ENCODE measurements at places on chromosomes 2 and 18.

DNA sequence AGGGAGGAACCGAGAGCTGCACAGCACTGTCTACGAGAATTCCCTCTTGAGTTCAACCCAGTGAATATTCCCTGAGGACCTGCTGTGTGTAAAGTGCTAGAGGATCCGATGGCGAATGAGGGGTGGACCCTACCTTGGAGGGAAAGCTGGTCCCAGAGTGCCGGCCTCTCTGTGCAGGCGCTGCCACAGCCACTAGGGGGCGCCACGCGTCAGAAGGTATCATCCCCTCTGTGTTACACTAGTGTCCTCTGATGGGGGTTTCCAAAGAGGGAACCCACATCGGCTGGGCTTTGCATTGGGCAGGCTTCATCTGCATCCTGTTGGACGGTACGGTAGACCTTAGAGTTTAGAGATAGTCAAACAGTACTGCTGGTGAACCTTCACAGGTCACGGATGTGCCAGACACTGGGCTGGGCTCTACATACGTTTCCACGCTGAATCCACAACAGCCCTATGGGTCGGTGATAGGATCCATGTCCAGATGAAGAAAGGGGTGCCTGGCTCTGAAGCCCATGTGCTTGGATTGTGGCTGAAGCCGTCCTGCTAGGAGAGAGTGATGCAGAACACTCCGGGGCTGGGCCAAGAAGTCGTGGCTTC, 39.0 kb downstream of the COA5 start:
- DNase-seq = peak; percentile 94

DNA sequence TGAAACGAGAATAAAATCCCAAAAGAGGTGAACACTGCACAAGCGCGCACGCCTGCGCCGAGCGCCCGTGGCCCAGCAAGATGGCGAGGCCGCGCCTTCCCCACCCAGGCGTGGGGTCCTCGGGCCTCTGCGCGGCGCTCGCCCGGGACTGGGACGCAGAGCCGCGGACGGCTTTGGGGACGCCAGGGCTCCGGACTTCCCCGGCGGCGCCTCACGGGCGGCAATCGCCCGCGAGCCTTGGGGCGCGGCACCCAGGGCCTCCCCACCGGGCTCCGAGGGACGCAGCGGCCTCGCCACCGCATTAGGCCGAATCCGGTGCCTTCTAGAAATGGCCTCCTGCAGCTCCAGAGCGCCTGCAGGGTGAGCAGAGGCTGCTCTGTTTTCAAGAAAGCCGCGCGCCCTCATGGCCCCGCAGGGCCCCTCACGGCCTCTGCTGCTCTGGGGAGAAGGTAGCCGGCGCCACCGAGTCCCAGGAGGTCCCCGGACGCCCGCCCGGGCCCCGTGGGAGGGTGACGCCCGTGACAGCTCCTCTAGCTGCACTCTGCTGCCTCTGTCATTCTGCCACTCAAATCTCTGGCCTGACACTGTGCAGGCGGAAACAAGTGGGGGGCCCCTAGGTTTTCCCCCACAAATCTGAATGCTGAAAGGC, 35.9 kb upstream of the POMC start:
- peak; percentile 67 for DNase-seq

DNA sequence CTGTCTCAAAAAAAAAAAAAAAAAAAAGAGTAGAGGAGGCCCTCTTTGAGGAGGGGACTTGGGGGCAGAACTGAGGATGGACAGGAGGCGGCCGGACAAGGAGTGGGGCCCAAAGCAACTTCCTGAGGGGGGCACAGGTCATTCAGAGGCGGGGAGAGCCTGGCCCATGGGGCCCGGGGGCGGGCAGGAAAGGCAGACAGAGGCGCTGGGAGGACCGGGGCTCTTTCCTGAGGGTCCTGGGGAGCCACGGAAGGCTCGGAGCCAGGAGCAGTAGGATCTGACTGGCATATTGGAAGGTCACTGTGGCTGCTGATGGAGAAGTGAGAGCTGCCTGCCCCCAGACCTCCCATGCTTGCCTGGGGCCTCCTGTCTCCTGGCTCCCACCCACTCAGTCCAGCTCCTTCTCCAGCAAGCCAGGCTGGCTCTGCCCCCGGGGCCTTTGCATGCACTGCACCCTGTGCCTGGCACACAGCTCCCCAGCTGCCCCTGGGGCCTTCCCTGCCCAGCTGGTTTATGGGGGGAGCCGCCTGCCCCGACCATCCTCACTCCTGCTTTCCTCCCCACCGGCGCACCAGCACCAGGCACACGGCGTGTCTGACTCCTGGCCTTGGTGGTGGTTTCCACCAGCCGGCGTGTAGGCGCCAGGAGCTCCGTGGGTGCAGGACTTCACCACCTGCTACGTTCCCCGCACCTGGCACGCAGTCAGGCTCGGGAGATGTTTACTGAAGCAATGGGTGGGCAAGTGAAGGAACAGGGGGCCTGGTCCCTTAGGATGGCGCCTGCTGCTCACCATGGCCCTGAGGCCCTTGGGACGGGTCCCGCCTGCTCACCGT, 5.6 kb downstream of the ESPNL start:
- peak; percentile 53 for DNase-seq

DNA sequence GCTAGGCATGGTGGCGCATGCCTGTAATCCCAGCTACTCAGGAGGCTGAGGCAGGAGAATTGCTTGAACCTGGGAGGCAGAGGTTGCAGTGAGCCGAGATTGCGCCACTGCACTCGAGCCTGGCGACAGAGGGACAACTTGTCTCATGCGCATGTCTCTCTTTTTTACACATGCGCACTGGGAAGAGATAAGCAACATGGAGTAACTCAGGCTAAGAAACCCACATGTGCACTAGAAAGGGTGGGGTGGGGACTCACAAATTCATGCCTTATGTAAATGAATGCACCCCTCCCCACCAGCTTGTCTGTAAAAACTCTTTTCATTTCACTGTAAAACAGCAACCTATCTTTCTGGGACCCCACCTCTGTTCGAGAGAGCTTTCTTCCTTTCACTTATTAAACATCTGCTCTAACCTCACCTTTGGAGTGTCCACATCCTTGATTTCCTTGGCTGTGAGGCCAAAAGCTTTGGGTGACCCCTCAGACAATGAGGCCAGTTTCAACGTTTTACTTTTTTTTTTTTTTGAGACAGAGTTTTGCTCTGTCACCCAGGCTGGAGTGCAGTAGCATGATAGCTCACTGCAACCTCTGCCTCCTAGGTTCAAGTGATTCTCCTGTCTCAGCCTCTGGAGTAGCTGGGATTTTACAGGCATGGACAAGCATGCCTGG, 91.6 kb upstream of the RMP24 start:
- DNase-seq = no peak

DNA sequence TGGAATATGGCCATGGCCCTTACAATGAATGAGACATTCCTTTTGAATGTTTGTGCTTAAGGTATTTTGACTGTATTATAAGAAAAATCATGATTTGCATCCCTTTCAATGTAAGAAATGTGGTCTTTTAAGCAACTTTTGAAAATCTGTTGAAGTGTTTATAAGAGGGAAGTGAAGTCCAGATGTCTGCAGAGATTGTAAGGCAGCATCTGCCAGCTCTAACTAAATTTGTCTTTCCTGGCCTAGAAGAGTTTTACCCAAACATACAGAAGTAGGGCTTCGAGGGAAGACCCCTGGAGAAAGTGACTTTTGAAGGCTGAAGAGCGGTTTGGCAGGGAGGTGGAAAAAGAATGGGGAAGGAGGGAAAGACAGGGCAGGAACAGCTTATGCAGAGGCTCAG, 12.2 kb downstream of the EML6 start:
- DNase-seq = no peak

- DNase-seq = no peak
Observed at GRCh38 chr18:7382328-7383001, 151.6 kb downstream of the LRRC30 start.

DNA sequence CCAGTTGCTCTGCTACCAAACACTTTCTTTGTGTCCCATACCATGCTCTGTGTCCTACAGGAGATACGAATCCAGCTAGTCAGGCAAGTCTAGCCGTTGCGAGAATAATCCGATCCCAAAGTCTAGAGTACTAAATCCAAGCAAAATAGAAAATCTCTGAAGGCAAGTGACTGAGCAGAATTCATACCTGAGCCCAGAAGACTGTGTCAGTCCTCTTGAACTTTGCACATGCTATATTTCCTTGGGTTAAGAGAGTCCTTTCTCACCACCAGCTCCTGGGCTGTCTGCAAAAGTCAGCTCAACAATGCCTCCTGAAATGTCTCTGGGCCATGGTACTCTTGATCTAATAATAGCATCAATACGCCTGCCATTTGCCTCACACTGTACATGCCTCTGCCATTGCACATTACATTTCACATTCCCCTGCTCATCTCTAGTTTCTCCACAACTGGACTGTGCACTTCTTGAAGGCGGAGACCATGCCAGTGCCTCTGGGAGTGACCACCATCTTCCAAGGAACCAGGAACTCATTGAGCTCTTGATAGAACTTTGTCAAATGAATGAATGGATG, 265.8 kb upstream of the ID2 start:
- no peak for DNase-seq

DNA sequence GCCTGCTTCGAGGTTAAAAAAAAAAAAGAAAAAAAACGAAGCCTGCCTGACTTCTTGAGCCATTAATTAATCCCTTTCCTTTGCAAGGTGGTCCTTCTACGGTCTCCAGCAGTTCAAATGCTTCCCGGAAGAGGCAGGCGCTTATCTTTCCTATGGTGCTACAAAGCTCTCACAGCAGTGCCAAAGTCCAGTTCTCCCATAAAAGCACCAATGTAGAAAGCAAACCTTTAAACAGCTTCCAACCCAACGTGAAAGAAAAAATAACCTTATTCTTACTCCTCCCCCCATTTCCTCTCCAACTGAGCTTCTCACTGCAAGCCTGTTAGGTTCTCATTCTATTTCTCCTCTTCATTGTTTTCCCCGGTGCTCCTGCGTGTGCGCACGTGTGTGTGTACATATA, 317.4 kb upstream of the SOX11 start:
- DNase-seq = no peak

DNA sequence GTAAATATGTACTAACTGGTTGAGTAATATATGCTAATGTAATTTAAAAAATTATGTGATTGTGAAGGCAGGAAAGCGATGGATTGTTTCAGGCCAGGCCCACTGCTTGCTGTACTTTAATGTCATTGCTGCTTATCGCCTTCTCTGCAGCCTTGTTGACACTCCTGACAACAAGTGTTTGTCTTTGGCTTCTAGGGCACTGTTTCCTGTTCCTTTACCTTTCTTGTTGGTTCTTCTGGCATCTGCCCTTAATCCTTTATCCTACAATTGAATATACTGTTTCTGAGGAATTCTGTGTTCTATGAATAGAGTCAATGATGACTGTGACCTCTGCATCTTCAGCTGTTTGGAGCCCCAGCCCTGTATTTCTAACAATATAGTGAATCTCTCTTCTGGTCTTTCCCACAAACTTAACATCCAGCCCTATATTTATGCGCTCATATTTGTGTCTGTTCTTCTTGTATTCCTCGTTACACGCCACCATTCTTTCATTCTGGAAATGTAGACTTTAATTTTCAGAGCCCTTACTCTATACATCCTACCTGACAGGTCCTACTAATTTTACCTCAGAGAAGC, 17.6 kb downstream of the ACSL3 start:
- no peak for DNase-seq

DNA sequence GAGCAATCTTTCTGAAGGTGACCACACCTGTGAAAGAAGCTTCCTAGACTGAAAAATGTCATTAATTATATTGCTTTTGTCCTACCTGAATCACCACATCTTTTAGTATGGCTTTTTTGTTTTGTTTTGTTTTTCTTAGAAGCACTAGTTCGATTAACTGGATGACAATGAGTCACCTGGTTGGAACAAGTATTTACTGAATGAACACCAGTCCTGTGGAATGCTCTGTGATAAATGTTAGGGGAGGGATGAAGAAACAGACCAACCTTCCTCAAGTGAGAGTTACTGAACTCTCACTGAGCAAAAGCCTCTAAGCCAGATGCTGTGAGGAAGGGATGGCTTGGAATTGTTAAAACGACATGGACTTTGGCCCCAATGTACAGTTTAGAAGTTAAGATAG, 26.8 kb upstream of the DCC start:
- no peak for DNase-seq

DNA sequence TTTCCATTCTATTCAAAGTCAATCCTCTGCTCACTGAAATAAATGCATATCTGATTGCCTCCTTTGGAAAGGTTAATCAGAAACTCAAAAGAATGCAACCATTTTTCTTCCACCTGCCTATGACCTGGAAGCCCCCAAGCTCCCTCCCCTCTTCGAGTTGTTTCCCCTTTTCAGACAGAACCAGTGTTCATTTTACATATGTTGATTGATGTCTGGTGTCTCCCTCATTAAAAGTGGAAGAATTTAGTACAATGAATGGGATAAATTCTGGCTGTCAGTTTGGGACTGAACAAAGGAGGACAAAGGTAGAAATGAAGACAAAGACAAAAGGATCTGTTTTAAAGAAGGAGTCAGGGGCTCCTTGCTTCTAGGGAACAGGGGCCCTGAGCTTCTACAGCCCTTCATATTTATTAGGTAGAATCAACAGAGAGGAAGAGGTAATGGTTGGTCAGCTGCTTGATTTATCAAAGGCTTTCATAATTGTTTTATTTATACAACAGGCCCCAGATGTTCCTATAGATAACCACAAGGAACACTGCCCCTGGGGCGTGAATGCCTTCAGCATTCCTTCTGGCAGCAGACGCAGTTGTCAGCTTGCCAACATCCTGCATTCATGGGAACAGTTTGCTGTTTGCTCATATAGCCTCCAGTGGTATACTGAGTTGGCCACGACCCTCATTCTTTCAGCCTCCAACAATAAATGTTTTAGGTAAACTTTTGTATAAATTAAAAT, 949.8 kb upstream of the LRATD1 start:
- DNase-seq = no peak

GRCh38 chr18:21865043-21865442, 124.5 kb downstream of the MIB1 start:
- no peak for DNase-seq

GRCh38 chr2:241373446-241373845, 17.4 kb downstream of the FARP2 start:
- no peak for DNase-seq

- no peak for DNase-seq
Observed at GRCh38 chr2:207397917-207398655, 131.7 kb upstream of the CREB1 start.

DNA sequence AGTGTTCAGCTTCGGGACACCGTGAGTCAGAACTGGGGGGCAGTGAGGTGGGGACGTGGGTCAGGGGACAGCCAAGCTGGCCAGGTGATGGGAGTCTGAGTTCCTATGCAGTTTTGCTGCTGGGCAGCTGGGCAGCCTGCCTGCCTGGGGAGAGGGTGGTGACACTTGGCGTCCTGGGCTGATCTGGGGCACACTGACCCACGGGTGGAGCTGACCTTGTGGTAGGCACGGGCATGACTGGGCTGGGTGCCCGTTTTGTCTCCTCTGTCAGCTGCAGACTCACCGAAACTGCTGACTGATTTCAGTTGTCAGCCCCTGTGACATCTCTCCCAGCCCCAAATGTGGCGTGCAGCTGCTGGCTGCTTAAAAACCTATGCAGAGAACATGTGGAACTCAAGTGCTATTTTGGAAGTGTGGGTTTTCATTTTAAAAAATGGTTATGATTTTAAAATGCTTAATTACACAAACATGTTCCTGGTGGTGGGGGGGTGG, 32.6 kb upstream of the E2F6 start:
- DNase-seq = no peak

DNA sequence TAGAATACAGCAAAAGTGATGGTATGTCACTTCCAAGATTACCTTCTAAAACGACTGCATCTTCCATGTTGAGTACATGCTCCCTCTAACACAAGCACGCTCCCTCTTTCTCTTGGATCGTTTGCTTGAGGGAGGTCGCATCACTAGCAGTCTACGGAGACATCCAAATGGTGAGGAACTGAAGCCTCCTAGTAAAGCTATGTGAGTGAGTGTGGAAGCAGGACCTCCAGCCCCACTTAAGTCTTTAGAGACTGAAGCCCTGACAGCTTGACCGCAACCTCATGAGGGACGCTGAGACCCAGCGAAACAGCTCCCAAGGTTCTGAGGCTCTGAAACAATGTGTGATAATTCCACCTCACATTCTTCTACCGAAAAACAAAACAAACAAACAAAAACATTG, 486.7 kb upstream of the GCFC2 start:
- DNase-seq = no peak

All from H7 (cell line).